Hindlimb muscle (tissue), 1 donor: ENCODE measurements at places on chromosomes 4 and X. TPM values are rescaled to one million over a fixed set of nuclear protein-coding genes. Genes with fewer than 3 reads are reported as not detected.
A peak's percentile ranks its signal among the peaks of the same experiment; 100 is the strongest.

DNA sequence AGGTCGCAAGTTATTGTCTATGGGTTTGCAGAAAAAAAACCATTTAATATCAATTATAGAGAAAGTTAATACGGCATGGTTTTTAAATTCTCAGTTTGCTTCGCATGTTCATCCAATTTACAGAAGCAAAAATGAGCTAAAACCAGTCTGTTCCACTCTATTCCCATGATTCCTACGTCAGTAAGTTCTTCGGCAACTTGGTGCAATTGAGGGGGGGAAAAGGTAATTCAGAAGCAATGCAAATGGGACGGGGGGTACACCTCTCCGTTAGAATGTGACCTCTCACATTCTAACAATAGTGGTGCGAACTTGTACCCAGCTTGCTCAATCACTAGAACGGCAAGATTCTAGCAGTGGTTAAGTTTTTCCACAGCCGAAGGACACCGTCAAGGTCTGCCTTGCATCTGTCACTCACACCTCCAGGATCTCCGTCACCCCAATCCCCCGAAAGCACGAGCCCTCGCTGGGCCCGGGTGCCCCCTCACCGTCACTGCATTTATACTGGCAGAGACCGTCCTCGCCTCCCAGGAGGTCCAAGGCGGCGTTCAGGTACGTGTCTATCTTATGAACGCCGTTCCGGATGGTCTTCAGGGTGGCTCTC lies 653 bp downstream of the PLA2G12A start:
- DNase-seq, result no peak

Gene PARM1
- 69.8 TPM for polyA plus RNA-seq

GRCh38 chr4:153337686-153338085 lies 6.8 kb upstream of the MND1 start:
- DNase-seq, result no peak

DNA sequence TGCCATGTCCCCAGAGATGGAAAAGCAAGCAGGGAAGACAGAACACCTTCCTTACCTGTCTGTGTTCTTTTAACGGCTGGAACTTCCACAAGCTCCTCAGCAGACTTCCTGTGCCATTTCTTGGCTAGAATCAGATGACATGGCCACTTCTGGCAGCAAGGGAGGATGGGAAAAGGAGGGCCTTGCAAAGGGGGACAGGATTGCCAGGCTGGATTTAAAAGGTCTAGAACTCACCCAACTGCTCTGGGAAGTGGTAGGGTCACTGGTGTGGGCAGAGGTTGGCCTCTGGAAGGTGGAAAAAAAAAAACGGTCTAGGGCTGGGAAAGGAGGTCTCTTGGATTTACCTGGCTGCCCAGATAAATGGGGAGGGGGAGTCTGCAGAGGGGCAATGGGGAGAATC lies 1.6 kb upstream of the USP11 start:
- DNase-seq, result no peak

Gene IRS4
- not detected for polyA plus RNA-seq

GRCh38 chr4:89496851-89497250 lies 189.3 kb upstream of the GPRIN3 start:
- no peak for DNase-seq

GRCh38 chrX:8721536-8721935 lies 10.4 kb downstream of the ANOS1 start:
- DNase-seq, result no peak

DNA sequence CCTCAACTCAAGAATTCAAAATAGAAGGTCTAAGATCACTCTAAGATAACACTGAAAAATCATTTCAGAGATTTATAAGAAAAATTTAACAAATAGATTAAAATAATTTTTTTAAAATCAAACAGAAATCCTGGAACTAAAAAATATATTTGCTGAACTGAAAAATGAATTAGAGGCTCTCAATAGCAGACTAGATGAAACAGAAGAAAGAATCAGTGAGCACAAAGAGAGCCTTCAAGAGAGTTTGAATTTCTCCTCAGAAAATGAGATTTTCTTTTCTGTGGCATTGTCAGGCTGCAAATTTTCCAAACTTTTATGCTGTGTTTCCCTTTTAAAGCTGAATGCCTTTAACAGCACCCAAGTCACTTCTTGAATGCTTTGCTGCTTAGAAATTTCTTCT lies 335.0 kb upstream of the SLC7A11 start:
- no peak for DNase-seq

Gene ARL9
- 0.25 TPM for polyA plus RNA-seq

- DNase-seq, result no peak
Observed at GRCh38 chrX:75989806-75990590, 182.9 kb upstream of the PBDC1 start.

DNA sequence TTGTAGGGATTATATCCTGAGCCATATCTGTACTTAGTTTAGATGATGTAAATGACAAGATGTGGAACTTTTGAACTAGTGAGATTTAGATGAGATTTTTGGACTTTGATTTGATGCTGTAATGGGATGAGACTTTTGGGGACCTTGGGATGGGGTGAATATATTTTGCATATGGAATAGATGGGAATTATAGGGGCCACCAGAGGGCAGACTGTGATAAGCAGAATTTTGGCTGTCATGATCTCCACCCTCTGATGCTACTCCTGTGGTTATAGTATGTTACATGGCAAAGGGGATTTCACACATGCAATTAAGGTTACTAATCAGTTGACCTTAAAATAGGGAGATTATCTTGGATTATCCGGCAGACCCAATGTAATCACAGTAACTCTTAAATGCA lies 214.0 kb upstream of the NHS start:
- no peak for DNase-seq

- peak; percentile 18 for DNase-seq
Observed at GRCh38 chrX:16870862-16871815, 977 bp upstream of the RBBP7 start.

Gene PQBP1
- polyA plus RNA-seq, result 69.1 TPM
